NCI-H146 (cell line): ENCODE measurements at places on chromosomes 16 and 17.

- DNase-seq: no peak
These were observed 11.9 kb downstream of the PITPNC1 start for GRCh38 chr17:67388986-67389385.

DNA sequence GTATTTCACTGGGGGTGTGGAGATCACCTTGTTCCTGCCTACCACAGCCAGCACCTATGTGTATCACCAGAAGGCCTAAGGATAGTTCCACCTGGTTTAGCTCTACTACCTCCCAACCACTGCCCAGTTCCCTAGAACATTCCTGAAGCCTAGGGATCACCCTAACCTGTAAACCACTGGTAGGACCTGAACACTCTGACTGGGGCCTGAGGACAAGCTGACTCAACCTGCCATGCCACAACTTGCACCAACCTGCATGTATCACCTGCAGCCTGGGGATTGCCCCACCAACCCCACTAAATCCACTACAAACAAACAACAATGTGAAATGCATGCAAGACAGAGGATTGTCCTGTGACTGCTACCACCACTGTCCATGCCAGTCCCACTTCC is 128.1 kb downstream of the KIF2B start:
- DNase-seq: no peak

DNA sequence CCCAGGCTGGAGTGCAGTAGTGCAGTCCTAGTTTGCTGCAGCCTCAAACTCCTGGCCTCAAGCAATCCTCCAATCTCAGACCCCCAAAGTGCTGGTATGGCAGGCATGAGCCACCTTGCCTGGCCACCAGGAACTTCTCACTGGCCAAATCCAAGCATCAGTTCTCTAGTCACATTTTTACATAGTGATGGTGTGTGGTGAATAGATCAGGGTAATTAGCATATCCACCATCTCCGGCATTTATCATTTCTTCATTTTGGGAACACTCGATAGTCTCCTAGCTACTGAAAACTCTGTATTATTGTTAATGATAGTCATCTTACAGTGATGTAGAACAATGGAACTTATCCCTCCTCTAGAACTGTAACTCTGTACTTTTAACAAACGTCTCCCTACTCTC is 58.3 kb downstream of the RAB11FIP4 start:
- no peak for DNase-seq

DNA sequence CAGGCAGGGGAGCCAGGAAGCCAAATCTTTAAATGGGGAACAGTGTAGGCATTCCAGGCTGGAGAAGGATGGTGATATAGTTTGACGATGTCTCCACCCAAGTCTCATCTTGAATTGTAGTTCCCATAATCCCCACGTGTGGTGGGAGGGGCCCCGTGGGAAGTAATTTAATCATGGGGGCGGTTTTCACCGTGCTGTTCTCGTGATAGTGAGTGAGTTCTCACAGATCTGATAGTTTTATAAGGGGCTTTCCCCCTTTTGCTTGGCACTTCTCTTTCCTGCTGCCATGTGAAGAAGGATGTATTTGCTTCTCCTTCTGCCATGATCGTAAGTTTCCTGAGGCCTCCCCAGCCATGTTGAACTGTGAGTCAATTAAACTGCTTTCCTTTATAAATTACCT is 28.8 kb downstream of the GINS3 start:
- DNase-seq: no peak

DNA sequence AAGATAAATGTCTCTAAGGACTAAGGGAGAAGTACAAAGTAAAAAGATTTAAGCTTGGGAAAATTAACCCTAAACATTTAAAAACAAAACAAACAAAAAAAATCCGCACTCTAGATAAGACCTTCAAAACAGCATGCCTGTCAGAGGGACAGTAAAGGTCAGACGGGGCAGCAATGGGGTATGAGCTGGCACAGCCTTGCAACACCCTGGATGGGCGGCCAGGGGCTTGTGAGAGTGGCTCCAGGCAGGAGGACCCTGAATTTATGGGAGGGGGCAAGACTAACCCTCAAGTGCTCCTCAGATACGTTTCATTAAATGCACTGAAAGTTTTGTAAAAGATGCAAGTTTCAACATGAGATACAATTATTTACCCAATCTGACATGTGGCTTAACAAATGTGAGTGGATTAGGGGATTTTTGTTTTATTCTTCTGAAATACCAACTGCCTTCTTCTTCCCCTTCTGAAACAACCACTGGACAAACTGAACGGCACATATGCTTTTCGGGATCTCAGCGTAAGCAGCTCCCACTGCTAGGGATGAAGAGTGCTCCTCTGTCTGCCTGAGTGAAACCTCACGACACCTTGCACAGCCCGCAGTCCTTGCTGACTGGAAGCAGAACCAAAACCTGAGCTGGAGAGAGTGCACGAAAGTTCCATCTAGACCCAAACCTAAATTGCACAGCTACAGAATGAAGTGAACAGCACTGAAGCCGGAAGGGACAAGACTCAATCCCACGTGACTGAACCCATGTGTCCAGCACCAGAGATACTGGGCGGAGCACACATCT is 128.4 kb downstream of the ANKRD11 start:
- DNase-seq: no peak

GRCh38 chr17:67085406-67085805 is 41.1 kb downstream of the CACNG1 start:
- DNase-seq: no peak

- DNase-seq: no peak
These were observed 110.9 kb downstream of the XYLT1 start for GRCh38 chr16:17359788-17360390.

- DNase-seq: no peak
These were observed 73.9 kb upstream of the ASIC2 start for GRCh38 chr17:33366960-33367359.

GRCh38 chr16:68074850-68075555 is 10.2 kb upstream of the NFATC3 start:
- DNase-seq: no peak

- DNase-seq: no peak
These were observed 19.9 kb downstream of the ZNF469 start for GRCh38 chr16:88402551-88403240.
